ENCODE measurements at places on chromosomes 13 and 19.

DNA sequence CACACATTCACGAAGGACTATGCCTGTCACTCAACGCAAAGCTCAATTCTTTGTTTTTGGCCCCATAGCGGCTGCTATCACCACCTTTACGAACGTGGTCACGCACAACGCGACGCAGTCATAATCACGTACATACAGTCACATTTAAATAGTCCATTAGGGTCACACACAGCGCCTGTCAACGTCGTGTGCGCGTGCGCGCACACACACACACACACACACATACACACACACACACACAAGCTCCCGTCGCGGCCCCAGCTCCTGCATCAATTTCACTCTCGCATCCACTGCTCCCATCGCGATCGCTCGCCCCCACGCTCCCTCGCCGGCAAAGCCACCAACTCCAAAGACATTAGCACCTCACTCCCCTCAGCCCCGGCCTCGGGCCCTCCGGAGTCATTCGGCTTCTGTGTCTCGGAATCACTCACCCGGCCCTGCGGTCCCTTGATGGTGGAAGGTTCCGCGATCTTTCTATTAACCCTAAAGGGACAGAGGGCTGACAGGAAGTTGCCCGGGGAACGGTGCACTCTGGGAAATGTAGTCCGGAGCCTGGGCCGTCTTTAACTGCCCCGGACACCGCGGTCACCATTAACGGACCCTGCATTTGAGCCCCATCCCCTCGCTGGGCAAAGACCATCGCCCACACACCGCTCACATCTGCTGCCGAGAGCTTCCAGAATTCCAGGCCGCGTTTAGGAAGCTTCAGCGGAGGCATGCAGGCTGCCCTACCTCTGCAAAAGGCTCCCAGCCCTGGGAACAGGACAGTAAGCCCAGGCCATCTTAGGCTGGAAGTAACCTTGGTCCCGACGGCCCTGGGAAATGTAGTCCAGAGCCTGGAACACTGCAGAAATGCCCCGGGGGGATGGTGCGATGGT, at the start of gene ZNF790:
Gene ZNF790, minus strand, starts transcription at position 482 of the 878 bp plus-strand sequence. CDS start 12,768 bp downstream, outside the sequence.
- peak; percentile 73 for DNase-seq

DNA sequence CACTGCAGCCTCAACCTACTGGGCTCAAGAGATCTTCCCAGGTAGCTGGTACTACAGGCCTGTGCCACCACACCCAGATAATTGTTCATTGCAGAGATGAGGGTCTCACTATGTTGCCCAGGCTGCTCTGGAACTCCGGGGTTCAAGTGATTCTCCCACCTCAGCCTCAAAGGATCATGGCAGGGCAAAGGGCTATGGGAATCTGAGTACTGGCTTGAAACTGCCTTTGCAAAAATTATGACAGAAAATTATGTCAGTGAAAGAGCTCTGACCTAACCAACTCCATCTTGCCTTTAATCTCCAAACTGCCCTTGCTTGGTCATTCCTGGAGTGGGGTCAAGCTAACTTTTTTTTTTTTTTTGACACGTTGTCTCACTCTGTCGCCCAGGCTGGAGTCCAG, 1.3 kb upstream of the DNASE2 start:
- no peak for DNase-seq

DNA sequence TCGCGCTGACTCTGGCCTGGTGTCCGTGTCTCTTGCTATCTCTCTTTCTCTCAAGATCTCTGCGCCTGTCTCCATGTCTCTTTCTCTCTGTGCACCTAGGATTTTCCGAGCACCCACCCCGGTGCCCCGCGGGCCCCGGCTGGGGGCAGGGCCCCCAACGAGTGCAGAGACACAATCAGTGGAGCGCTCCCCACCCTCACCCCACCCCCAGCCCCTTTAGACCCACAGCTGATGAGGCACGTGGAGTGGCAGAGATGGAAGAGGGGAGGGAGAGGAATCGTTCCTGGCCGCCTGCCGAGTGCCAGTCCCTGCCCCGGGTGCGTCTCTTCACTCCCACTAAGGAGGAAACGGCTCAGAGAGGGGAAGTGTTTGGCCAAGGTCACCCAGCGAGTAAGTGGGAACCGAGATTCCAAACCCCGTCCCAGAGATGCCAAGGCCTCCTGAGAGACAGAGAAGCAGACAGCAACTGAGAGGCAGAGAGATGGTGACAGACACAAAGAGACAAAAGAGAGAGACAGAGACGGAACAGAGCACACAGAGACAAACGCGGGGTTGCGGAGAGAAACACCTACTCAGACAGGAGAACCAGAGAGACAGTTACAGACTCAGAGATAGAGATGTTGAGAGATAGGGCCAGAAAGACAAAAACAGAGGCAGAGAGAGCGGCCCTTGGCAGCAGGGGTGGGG, 626 bp upstream of the BCL3 start:
- DNase-seq, result no peak

GRCh38 chr13:45811891-45812694, 39.5 kb downstream of the SIAH3 start:
- DNase-seq, result no peak

DNA sequence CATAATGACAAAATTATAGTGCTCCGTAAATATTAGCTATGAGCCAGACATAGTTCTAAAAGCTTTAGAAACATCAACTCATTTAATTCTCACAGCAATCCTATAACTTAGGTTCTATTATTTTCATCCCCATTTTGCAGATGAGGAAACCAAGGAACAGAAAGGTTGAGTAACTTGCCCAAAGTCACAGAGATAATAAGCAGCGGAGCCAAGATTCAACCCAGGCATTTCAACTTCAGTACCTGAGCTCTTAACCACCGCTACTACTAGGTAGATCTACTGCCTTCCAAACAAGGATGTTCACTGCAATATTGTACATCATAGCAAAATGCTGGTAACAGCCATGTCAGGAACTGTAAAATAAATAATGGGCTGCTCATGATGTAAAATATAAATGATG, 39.9 kb downstream of the ELF1 start:
- no peak for DNase-seq

GRCh38 chr13:114124921-114125320, 7.5 kb downstream of the RASA3 start:
- peak; percentile 70 for DNase-seq

GRCh38 chr19:11881151-11881800, 6.3 kb upstream of the ZNF69 start:
- peak; percentile 48 for DNase-seq

DNA sequence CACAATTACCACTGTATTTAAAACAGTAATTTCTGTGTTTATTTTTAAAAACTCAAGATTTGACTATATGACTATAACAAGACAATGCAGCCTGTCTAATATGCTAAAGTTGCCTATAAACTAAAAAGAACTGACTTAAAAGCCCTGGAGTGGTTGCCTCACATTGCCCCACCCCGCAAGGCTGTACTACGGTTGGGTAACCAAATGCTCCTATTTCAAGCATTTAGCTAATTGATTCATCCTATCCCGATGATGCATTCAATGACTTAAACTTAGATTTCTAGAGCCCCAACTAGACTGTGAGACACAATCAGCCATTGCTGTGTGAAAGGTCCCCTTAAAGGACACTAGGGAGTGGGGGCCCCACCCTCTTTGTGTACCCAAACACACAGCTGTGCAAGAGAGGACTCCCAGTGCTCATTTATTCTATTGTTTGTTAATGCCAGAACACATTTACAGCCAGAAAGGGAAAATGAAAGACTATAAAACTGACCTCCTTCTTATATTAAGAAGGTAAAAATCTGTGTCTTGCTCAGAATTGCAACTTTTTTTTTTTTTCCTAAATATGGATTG, 66.9 kb downstream of the MIPEP start:
- no peak for DNase-seq

GRCh38 chr19:58559275-58560006, 1.0 kb upstream of the UBE2M start:
- no peak for DNase-seq

GRCh38 chr19:50497022-50497405, 14.0 kb downstream of the JOSD2 start:
- DNase-seq, result no peak

DNA sequence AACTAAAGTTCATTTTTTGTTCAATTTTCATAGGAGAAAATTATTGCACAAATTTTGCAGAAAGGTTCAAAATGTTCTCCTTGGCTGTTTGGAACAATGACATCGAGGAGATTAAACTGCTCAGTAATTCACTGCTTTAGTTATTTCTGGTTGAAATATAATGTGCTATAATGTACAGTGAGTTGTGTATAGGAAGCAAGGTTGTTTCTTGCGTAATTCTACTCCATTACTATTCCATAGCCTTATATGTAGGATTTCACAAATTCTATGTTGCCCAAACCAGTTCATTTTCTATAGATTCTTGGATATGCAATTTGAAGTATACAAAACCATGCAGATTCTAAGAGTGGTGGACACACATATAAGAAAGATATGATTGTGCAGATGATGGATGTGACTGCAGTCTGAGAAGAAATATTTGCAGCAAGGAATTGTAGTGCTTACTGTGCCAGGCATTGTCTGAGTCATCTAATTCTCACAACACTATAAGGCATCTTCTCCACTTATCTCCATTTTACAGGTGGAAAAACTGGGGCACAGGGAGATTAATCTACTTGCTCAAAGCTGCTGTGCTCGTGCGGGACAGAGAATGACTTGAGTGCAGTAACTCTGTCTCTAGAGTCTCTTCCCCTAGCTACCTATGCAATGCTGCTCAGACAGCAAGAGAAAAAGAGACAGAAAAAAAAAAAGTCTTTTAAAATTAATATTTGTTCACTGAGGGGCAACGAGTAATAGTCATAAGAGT, 515.5 kb downstream of the MYO16 start:
- no peak for DNase-seq

GRCh38 chr13:99484473-99484872, 16.8 kb upstream of the TM9SF2 start:
- no peak for DNase-seq

- DNase-seq, result no peak
Observed at GRCh38 chr13:41694545-41695301, 237.4 kb downstream of the RGCC start.

DNA sequence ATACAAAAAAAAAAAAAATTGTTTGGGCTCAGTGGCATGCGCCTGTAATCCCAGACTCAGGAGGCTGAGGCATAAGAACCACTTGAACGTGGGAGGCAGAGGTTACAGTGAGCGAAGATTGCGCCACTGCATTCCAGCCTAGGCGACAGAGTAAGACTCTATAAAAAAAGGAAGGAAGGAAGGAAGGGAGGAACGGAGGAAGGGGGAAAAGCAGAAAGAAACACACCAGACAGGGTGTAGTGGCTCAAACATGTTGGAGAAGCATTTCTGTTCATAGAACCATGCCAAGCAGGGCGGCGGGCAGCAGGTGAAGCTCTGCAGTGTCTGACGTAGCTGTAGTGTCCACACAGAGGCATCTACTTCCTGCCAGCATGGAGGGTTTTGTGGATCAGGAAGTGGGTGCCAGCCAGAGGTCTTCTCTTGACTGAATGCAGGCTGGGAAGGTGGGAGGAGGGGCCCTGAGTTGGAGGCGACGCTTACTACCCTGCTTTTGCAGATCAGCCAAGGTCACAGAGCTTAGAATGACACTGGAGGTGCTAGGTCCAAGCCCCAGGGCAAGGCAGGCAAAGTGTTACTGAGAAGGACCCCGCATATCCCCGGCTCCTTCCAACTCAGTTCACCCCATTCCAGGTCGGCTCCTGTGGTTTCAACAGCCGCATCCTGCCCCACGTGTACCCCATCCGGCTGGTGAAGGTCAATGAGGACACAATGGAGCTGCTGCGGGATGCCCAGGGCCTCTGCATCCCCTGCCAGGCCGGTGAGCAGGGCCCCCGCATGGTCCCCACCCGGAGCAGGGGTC, 11.6 kb upstream of the PGLS start:
- DNase-seq, result no peak

- no peak for DNase-seq
Observed at GRCh38 chr13:100984085-100984705, 309.6 kb upstream of the TMTC4 start.

DNA sequence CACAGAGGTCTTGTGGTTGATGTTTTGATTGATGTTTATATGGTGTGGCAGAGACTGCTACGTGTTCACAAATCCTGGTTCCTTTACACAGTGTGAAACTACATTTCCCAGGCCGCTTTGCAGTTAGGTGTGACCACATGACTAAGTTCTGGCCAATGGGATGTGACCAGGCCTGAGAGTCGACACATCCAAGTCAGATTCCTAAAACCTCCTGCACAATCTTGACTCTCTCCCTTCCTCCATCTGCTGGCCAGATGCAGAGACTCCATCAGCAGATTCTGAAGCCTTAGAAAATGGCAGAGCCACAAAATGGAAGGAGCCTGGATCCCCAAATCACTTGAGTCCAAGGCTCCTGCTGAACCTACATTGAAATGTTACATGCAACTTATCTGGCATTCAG, 12.6 kb downstream of the CD37 start:
- no peak for DNase-seq

GRCh38 chr19:34644991-34645461, 31.9 kb downstream of the SCGB2B2 start:
- no peak for DNase-seq

DNA sequence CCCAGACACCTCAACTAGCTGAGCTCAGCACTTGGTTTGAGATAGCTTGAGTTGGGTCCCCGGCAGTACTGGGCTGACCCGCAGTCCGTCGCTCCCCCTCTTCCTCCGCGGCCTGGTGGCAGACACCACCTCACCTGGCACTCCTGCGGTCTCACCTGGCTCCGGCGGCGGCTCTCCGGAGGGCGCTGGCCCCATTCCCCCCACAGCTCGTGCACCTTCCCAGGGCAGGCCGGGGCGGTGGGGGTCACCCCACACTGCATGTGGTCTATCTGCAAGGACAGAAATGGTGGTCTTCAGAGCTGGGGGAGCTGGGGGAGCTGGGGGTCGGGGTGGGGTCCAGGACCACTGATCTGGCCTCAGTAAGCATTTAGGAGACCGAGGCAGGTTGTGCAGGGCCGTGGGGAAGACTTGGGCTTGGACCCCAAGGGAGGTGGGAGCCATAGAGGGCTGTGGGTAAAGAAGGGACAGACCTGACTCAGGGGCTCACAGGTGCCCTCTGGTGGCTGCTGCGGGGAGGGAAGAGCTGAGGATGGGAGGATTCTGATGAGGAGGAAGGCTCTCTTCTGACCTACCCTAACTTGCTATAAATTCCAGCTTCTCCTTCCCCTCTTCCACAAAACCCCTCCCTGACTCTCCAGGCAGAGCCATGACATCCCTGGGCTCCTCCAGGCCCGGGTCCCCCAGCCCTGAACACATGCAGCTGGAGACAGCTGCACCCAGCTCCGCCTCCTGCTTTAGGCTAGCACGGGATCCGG, 6.7 kb upstream of the PLIN4 start:
- DNase-seq, result peak; percentile 53

- no peak for DNase-seq
Observed at GRCh38 chr13:73945871-73946270, 188.3 kb downstream of the KLF12 start.

DNA sequence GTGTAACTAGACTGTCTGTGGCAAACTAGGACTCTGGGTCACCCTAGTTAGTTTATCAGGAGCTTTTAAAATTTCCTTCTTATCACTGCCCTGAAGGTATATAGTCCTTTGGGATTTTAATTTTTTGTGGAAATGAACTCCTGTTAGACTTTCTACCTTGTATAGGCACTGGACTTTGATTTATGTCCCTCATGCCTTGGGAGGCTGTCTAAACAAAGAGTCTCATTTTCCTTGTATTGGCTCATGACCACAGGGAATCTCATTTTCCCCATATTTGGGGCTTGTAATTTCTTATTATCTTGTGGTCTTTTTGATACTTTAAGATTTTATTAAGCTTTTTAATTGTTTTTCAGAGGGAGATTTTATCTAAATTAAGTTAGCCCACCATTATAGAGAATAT, 21.4 kb downstream of the KCTD4 start:
- no peak for DNase-seq

- DNase-seq, result no peak
Observed at GRCh38 chr19:42850981-42851717, 28.4 kb downstream of the PSG1 start.
